Activated CD4-positive, alpha-beta memory T cell treated with anti-CD3 and anti-CD28 coated beads, Interleukin-2, amount 10 ng/mL, durations not matched to agents 7 days and 5 days (primary cell): ENCODE measurements at places on chromosomes 4 and X.

DNA sequence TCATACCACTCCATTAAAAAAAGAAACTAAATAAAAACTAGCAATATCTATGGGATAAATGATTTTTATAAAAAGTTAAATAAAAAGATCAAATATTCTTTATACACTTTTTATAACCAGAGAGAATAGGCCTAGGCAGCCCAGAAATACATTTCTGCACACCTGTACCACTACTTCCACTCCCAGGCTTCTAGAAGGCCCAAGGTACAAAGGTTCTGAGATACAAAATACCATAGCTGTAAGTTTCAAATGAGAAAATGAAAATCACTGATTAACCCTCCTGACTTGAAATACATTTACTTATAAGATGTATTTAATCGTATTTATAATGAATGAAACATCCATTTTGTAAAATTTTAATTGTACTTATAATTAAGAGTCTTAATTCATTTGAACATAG is 226.5 kb upstream of the MAB21L2 start:
- no peak overlapping the region for H3K4me3 ChIP-seq
- no peaks in the 10 kb centered on the region for H3K36me3 ChIP-seq
- no peak for DNase-seq
- H3K4me1 ChIP-seq: no peaks in the 10 kb centered on the region

- no peak overlapping the region for H3K4me3 ChIP-seq
- H3K27me3 ChIP-seq: no peaks in the 10 kb centered on the region
- DNase-seq: no peak
- no peaks in the 10 kb centered on the region for H3K36me3 ChIP-seq
Observed at GRCh38 chr4:130393642-130394041, 1297.7 kb downstream of the C4orf33 start.

DNA sequence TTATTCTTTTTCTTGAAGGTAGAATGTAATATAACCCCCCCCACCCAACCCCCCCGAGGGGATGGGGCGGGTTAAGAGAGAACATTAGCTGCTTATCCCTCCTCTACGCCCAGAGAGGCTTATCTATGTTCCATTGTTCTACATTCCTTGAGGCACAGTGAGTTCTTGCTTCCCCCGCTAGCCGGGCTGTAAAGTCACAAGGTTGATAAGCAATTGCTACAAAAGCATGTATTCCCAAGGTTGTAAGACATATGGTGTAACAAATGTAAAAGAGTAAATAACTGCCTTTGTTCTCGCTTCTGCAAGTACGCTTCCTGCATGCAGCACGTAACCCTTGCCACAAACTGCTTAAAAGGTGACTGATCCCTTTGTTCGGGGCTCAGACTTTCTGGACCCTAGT is 8.2 kb downstream of the DCAF8L2 start:
- H3K4me1 ChIP-seq: no peaks in the 10 kb centered on the region
- no peak overlapping the region for H3K4me3 ChIP-seq
- H3K27me3 ChIP-seq: no peaks in the 10 kb centered on the region
- no peak for DNase-seq

GRCh38 chr4:88843067-88843685 is 145.5 kb upstream of the NAP1L5 start:
- peaks cover 3% of the 10 kb centered on the region for H3K27me3 ChIP-seq
- no peak overlapping the region for H3K4me3 ChIP-seq
- DNase-seq: no peak
- H3K27ac ChIP-seq: no peak overlapping the region

- H3K4me3 ChIP-seq: no peak overlapping the region
- peaks cover 2% of the 10 kb centered on the region for H3K27me3 ChIP-seq
- H3K4me1 ChIP-seq: no peaks in the 10 kb centered on the region
- H3K27ac ChIP-seq: no peak overlapping the region
Observed at GRCh38 chr4:185865901-185866328, 53.9 kb upstream of the SORBS2 start.

GRCh38 chr4:142202404-142203332 is 566.3 kb downstream of the IL15 start:
- H3K4me1 ChIP-seq: no peaks in the 10 kb centered on the region
- peaks cover 25% of the 10 kb centered on the region for H3K36me3 ChIP-seq
- no peak overlapping the region for H3K27ac ChIP-seq
- no peak overlapping the region for H3K4me3 ChIP-seq
- no peaks in the 10 kb centered on the region for H3K27me3 ChIP-seq
